Cardiac muscle cell (in vitro differentiated cells and primary cell): ENCODE measurements at places on chromosomes 6 and 20.

- no peak for DNase-seq
Measured at GRCh38 chr6:73121421-73121993, 103.8 kb downstream of the KHDC1L start.

DNA sequence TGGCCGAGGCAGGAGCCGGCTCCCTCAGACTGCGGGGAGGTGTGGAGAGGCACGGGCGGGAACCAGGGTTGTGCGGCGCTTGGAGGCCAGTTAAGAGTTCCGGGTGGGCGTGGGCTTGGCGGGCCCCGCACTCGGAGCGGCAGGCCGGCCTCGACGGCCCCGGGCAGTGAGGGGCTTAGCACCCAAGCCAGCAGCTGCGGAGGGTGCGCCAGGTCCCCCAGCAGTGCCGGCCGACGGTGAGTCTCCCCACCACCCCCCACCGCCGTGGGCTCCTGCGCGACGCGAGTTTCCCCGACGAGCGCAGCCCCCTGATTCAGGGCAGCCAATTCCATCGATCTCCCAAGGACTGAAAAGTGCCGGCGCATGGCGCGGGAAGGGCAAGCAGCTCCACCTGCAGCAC, 605.4 kb upstream of the SLC35B3 start:
- no peak for DNase-seq

GRCh38 chr6:43982084-43982625, 145.1 kb downstream of the MRPL14 start:
- no peak for DNase-seq

DNA sequence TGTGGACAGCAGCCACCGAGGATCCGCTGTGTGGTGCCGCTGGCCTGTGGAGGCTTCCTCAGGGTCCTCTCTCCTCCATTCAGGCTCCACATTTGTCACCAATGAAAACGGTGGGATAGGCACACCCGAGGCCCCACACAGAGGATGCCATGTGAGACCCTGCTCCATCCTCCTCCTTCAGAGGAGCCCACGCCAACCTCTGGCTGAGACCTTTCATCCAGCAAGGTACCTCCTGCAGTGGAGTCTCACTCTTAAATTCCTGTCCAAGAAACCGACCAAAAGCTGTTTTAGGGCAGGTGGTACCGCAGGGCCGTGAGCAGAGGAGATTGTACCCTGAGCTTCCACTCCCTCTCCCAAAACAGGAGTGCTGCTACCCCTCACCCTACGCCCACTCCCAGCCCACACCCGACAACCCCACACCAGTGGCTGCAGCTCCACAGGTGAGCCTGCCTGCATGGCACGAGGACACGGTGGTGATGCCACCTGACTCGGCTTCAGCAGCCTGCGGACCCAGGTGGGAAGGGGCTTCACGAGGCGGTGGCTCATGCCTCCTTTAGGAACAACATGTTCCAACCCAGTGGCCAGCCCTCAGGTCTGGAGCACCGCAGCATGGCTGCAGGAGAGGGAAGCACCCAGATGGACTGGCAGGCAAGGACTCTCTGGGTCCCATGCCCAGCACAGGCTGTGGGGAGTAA, 237.6 kb upstream of the AFDN start:
- no peak for DNase-seq

- DNase-seq = no peak
Measured at GRCh38 chr6:79446006-79446405, 91.2 kb downstream of the LCA5 start.

DNA sequence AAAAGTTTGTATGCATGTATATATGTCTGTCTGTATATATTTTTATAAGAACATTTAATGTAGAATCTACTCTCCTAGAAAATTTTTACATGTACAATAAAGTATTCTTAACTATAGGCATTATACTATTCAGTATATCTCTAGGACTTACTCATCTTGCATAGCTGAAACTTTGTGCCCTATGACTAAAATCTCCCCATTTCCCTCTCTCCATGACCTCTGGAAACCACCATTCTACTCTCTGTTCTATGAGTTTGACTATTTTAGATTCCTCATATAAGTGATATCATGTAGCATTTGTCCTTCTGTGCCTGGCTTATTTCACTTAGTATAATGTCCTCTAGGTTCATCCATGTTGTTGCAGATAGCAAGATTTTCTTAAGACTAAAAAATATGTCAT, 205.1 kb upstream of the SMLR1 start:
- DNase-seq = no peak

DNA sequence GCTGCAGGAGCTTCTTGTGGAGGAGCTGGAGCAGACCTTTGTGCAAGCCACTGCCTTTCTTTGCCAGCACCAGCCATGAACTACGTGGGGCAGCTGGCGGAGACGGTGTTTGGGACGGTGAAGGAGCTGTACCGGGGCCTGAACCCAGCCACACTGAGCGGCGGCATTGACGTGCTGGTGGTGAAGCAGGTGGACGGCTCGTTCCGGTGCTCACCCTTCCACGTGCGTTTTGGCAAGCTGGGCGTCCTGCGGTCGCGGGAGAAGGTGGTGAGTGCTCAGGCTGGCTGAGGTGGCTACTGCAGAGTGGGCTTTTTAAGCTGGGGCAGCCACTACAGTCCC, 5.1 kb downstream of the LPIN3 start:
- DNase-seq = no peak

DNA sequence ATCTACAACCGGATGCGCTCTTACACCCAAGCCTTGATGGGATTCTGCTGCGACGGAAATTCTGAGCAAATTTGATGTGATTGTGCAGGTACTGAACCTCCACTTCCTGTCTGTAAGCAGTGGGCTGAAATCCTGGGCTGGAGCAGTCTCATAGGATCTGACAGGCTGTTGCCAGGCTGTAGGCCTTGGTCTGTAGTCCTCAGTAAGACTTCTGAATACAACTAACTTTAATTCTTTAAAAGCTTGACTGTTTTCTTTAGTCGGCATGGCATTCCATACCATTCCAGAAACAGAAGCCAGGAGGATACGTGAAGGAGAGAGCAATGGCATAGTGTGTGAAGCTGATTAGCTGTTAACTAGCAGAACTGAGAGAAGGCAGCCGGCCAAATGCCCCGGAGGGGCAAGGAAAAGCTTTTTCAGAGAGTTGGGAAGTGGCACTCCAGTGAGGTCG, 68.3 kb downstream of the ADTRP start:
- DNase-seq = peak; percentile 12

DNA sequence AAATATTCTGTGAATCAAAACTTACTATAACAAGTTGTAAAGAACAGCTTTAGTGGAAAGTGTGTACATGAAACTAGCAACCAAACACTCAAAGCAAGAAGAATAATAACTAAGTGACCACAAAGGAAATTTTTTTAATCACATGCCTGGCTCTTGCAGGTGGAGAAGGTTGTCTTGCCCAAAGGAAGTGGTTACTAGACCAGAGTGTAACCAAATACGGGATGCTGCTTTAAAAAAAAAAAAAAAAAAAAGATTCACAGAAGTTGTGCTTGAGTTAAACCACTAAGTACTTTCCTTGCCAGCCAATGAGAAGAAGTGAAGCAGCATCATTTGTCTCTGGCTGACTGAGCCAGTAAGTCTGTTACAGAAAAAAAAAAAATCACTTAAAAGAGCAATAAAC, 19.1 kb upstream of the HLA-DQB1 start:
- DNase-seq = no peak

DNA sequence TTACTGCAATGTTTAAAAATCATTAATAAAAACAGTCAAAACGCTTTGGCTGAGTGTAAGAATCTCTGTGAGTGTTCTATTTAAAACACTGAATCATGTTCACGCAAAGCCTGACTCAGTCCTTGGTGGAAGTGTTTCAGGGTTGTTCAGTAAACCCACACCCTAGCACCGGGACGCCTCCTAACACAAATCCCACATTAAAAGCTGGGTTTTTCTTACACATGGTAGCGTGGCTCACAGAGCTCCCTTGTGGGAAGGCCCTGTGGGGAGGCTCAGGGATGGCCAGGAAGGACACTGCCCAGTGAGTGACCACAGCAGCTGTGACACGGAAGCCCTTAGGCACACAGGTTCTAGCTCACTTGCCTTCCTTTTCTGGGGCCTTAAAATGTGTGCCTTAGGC, 80.2 kb downstream of the GMPR start:
- DNase-seq = no peak

GRCh38 chr20:41147767-41148191, 10.4 kb downstream of the PLCG1 start:
- no peak for DNase-seq

GRCh38 chr20:24637087-24637486, 167.7 kb downstream of the SYNDIG1 start:
- DNase-seq = no peak

DNA sequence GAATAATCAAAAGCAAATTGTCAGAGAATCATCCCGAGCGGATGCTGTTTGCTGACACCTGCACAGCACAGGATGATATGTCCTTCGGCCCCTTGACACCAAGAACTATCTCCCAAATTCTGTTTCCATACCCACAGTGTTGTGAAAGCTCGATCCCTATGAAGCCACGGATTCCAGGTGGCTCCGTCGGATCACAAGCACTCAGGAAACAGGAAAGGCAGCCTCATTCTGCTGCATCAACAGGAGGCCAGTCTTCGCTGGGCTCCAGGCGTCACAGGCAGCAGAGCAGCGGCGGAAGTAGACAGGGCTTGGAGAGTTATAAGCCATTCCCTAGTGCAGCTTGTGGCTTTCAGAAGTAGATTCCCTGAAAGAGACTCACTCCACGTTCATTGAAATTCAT, 342.3 kb downstream of the C6orf118 start:
- DNase-seq = no peak

DNA sequence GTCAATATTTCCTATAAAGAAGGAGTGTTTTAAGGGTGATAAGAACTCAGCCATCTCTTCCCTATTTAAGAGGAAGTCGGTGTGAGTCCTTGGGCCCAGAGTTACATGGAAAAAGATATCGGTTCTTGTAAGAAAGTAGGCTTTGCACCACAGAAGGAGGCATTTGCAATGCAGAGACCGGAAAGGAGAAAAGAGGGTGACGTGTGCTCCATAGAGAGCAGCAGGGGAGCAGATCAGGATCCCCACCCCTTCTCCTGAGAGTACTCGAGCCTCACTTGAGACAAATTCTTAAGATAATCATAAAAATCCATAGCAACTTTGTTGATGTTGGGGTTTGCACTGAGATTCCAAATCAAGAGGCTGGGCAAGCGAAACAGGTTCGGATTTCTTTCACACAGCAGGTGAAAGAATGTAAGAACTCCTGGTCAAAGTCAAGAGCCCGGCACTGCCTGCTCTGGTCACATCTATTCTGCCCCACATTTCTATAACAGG, 27.8 kb downstream of the FOXA2 start:
- DNase-seq = no peak

DNA sequence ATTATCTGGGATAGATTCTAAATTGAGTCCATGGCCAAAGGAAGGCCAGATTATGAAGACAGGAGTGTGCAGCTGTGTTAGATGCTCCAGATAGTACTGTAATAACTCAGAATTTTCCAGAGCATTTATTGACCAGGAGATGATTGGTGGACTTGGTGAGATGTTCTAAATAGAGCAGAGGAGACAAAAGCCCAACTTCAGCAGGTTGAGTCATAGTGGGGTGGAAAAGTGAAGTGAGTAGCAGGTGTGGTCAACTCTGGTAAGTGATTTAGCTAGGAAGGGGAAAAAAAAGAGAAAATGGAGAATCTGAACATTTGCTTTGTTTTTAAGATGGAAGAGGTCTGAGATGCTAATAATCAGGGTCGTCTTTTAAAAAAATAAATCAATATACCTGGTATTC, 227.4 kb downstream of the TMEM200A start:
- no peak for DNase-seq
